AG08396 (cell line): ENCODE measurements at places on chromosomes 2 and 18.

GRCh38 chr2:38277245-38278116 is 99.6 kb downstream of the ATL2 start:
- no peak for DNase-seq

- DNase-seq = no peak
These were observed 29.7 kb upstream of the CCDC150 start for GRCh38 chr2:196609806-196610205.

GRCh38 chr2:239465017-239466001 is 64.5 kb upstream of the HDAC4 start:
- peak; percentile 53 for DNase-seq

GRCh38 chr2:66073172-66073571 is 361.8 kb upstream of the MEIS1 start:
- DNase-seq = no peak

DNA sequence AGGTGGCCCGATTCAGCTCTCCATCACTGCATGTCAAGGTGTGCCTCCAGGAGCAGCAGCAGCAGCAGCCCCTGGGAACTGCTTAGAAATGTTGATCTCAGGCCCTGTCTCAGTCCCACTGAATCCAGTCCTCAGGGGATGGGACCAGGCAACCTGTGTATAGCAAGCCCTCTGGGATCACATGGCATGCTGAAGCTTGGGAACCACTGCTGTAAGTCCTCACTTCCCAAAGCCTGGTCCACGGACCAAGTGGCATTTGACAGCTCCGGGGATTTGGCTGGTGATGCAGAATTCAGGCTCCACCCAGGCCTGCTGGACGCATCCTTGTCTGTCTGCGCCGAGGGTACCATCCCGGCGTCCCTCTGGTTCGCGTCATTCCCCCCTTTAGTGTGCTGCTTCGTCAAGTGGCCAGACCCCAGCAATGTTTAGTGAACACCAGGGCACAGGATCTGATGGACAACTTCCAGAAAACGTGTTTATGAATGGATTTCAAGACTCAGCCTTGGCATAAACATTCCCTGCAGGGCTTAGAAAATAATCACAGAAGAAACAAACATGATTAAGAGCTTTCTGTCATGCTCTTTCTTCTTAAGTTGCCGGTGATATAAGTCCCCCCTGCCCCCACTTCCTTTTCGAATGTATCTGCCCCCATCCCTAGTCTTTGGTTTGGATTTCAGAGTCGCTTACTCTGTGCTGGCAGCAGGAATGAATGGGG is 234.0 kb downstream of the GBX2 start:
- DNase-seq = peak; percentile 21

- no peak for DNase-seq
These were observed 179.9 kb upstream of the NCKAP5 start for GRCh38 chr2:133748007-133748700.
